ENCODE measurements at places on chromosomes 5 and 9.

- no peak for DNase-seq
Measured at GRCh38 chr9:79700607-79701360, 129.0 kb downstream of the TLE4 start.

DNA sequence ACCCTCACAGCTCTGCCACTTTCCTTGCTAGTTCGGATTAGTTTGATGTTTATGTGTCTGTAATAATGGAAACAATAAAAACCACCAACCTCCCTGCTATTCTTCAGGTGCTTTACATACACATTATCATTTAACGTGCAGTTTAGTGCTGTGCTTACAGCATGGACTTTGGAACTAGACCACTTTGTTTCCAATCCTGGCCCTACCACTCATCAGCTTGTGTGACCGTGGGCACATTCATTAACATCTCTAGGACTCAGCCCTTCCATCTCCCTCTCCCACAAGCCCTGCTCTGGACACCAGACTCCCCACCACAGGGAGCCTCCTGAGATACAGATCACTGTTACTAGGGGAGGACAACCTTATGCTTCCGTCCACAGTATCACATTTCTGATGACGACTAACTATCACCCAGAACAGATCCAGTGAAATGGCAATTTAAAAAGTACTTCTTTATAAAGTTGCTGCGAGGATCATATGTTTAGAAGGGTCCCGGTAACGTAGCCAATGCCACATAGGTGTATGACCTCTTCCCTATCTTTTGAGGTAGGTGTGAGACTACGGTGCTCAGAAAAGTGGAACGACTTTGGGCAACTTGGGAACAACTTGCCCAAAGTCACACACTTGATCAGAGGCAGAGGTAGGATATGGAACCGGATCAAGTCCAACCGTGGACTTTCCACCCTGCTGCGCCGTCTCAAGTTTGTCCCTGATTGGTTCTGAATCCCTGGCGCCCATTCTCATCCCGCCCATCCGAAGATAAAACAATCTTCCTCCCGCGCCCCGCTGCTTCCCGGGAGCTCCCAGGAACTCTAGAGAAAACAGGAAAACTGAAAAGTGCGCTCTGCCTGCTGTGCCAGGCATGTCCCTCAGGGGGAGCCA, 132.4 kb upstream of the NIPBL start:
- no peak for DNase-seq

DNA sequence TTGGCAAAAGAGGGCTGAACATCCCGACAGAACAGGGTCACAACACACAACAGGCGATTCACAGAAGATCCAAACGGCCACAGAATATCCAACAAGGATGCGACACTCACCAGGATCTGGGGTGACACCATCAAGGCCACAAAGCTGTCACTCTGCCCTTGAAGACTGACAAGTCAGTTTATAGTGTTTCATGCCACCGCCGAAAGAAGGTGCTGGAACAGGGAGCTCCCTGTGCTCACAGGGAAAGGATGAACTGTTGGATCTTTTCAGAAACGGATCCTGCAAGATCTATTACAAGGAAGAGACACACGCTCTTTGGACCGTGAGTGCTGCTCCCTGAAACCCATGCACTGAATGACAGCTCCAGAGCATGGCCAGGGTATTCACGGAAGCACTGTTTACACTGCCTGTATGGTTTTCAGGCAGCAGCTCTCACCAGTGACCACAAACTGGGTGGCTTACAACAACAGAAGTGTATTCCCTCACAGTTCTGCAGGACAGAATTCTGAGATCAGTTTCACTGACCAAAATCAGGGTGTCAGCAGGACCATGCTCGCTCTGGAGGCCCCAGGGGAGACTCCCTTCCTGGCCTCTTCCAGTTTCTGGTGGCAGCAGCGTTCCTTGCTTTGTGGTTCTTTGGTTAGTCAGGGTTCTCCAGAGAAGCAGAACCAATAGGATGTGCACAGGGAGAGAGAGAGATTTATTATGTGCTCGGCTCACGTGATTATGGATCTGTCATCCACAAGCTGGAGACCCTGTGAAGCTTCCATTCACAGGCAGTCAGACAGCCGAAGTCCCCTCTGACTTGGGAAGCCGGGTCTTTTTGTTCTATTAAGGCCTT, 52.8 kb downstream of the SEMA4D start:
- no peak for DNase-seq

GRCh38 chr5:151093476-151093889, 12.6 kb upstream of the TNIP1 start:
- peak; percentile 65 for DNase-seq

GRCh38 chr5:59354811-59355210, 538.7 kb downstream of the PDE4D start:
- no peak for DNase-seq

DNA sequence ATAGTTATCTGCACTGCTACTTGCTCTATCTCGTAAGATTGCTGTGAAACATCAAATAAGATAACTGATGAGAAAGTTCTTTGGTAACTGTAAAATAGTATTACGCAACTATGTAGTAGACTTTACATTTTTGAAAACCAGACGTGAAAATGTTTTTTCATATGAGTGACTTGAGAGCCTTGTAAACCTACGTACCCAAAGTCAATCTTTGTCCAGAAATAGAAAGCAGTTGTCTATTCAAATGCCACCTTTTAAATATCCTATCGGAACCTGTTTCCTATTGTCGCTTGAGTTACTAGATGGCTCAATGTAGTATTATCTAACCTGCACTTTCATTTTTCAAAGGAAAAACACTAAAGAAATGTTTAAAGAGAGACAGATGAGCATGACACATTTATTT, 1.6 kb downstream of the FNIP1 start:
- peak; percentile 32 for DNase-seq

GRCh38 chr5:160618286-160618685, 196.6 kb downstream of the PTTG1 start:
- DNase-seq = peak; percentile 8

DNA sequence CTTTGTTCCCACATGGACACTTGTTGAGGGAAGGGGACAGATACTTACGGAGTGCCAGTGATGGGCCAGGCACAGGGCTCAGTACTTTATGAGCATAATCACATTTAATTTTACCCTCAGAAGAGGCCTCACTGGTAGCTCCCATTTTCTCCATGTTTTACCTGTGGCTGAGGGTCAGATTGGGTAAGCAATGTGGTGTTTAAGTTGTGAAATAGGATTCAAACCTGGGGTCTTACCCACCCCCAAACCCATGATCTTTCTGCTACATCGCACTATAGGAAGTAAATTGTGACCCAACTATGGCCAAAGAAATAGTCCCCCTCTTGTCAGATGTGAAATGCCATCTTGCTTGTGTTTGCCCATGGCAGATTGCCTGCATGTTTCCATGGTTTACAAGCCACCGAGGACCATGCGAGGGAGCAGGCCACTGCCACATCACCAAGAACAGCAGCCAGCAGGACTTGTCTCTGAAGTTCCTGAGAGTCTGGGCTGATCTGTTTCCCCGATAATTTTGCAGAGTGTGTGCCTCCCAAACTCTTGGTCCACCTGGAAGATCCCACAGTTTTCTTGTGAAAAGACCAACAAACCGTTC, 95.4 kb downstream of the MACROH2A1 start:
- DNase-seq = no peak
